Osteocyte (in vitro differentiated cells): ENCODE measurements at places on chromosomes 11 and 22. TPM values are rescaled to one million over a fixed set of nuclear protein-coding genes. Genes with fewer than 3 reads are reported as not detected.

The BATF2 gene
- total RNA-seq, result not detected in 2 replicates

The ANKK1 gene
- total RNA-seq, result not detected in 2 replicates

The TMPRSS4 gene
- not detected in 2 replicates for total RNA-seq

The ARL14EP gene
- total RNA-seq, result 21.6 and 21.7 TPM in 2 replicates

The MAPK8IP2 gene
- total RNA-seq, result 2.8 and 3.6 TPM in 2 replicates

The KRTAP5-11 gene
- not detected in 2 replicates for total RNA-seq

DNA sequence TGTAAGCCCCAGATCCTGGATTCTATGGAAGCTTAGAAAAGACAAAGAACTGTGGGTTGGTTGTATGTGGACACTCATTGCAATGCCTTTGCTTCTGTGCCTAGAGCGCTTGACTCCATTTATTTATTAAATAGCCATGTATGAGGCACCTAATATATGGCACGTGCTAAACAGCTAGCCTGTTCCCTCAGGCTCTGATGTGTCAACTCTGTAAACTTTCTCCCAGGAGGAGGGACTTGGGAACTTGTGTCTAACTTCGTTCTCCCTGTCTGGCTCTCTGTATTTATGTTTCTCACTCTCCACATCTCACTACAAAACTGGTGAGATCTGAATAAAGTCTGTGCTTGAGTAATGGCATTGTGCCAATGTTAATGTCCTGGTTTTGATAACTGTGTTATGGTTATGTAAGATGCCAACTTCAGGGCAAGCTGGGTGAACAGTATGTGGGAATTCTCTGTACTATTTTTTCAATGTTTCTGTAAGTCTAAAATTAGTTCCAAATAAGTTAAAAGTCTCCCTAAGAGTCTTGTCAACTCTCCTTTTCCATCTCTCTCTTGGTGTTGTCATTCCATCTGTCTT, 34.1 kb upstream of the ZBTB16 start:
- no peak for DNase-seq

- DNase-seq, result no peak
These were observed 47.3 kb downstream of the CCDC81 start for GRCh38 chr11:86421946-86422345.

- DNase-seq, result no peak
These were observed 172.0 kb downstream of the KCNA4 start for GRCh38 chr11:29844701-29845379.

GRCh38 chr11:122030286-122030685, 85.7 kb downstream of the BLID start:
- DNase-seq, result no peak

GRCh38 chr11:116185551-116185950, 587.2 kb downstream of the BUD13 start:
- DNase-seq, result no peak

DNA sequence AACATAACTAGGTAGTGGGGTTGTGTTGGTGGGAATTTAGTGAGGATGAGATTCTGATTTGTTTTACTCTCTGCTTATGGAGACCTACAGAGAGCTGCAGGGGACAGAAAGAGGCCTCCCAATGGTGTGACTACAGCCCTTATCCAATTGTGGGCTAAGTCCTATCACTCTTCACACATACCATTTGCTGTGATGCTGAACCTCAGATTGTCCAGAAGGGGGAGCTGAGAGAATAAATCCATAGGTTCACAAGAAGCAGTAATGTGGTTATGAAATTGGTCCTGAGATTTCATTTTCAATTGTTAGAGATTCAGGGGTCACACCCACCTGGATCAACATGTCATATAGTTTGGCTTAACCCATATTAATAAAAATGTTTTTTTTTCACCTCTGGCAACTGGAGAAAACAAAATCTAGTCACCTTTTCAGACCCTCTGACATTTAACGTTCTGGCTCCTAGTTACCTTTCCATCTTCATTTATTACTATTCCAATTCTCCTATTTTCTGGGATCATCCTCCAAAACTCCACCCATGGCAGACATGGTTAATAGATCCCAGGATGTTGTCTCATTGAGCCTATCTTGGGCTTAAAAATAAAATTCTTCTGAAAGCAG, 53.3 kb upstream of the PTPN5 start:
- DNase-seq, result no peak

DNA sequence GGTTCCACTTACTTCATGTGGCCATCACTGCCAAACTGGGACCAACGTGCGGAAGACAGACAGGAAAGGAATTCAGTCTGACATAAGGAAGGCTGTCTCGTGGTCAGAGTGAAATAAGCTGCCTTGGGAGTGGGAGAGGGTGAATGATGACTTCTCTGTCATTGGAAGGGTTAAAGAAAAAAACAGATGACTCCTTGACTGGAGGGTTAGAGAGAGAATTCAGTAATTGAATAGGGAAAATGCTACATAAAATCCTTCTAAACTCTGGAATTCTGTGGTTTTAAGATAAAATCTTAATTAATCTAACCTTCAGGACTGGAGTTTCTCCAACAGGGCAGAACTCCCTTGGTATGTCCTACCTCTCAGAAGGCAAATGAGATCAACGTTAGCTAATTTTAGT, 33.8 kb downstream of the RAB30 start:
- DNase-seq, result no peak

- DNase-seq, result no peak
These were observed 111.7 kb downstream of the MYO18B start for GRCh38 chr22:25853501-25854284.

DNA sequence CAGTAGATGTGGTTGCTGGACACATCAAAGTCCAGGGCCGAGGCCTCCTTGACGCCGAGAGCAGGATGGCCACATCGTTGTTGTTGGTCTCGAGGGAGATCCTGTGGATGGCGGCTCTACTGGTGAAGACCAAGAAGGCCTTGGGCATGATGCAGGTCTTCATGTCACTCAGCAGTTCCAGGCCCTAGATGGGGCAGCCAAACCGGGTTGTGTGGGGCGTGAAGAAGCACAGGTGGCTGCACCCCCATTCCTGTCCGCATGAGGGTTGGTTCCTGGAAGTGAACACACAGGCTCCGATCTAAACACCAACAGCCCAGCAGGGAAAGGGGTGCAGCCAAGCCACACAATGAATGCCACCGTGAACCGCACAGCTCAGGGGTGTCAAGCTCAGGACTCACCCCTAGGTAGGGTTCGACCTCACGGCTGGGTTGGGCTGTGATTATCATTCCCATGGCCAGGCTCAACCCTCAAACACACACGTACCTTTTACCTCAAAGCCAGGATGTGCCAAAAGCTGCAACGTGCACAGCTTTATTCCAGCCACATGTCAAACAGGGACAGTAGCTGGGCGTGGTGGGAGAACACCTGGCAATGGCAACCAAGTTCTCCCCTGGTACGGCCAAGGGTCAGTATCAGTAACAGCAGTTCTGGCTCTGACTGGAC, 132.3 kb downstream of the CRYBB2 start:
- DNase-seq, result peak; percentile 66
